ENCODE measurements at places on chromosomes 6 and 20.

GRCh38 chr6:26163427-26164119, 76.3 kb downstream of the HFE start:
- peaks cover 11% of the 10 kb centered on the region for H3K4me1 ChIP-seq
- no peak overlapping the region for H3K4me3 ChIP-seq
- DNase-seq, result no peak
- H3K27ac ChIP-seq, result no peak overlapping the region
- H3K27me3 ChIP-seq, result no peaks in the 10 kb centered on the region
- H3K36me3 ChIP-seq, result peaks cover 14% of the 10 kb centered on the region

DNA sequence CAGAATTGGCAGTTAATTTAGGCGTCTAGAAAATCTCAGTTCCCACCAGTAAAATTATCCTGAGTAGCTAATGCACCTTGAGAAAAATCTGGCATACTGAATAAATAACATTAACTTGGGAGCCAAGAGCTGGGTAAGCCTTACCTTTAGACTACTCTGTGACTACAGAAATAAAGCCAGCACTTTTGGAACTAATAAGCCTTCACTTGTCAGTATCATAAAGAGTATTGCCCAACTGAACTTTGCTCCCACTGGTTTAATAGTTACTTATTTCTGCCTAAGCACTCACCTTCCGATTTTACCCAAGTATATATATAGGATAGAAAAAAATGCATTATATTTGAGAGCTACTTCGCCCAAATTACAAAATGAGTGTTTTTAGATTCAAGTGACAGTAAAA, 10.7 kb downstream of the FAM8A1 start:
- H3K27me3 ChIP-seq, result no peaks in the 10 kb centered on the region
- H3K36me3 ChIP-seq, result peaks cover 15% of the 10 kb centered on the region
- no peak overlapping the region for H3K27ac ChIP-seq
- DNase-seq, result no peak
- H3K4me1 ChIP-seq, result no peaks in the 10 kb centered on the region

- DNase-seq, result no peak
- peaks cover 1% of the 10 kb centered on the region for H3K4me1 ChIP-seq
- no peak overlapping the region for H3K27ac ChIP-seq
- H3K36me3 ChIP-seq, result peaks cover 2% of the 10 kb centered on the region
Measured at GRCh38 chr20:8807480-8808201, 261.2 kb upstream of the PLCB4 start.

DNA sequence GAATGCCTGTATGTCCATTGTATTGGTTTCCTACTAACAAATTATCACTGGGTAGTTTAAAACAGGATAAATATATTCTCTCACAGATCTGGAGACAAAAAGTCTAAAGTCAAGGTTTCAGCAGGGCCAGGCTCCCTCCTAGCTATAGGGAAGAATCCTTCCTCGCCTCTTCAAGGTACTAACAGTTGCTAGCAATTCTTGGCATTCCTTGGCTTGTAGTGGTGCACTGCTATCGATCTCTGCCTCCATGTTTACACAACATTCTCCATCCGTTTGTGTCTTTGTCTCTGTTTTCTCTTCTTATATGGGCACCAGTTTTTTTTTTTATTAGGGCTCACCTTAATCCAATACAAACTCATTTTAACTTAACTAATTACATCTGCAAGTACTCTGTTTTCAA, 48.9 kb downstream of the OR2B6 start:
- H3K27me3 ChIP-seq, result peaks cover 5% of the 10 kb centered on the region
- no peak overlapping the region for H3K4me3 ChIP-seq

DNA sequence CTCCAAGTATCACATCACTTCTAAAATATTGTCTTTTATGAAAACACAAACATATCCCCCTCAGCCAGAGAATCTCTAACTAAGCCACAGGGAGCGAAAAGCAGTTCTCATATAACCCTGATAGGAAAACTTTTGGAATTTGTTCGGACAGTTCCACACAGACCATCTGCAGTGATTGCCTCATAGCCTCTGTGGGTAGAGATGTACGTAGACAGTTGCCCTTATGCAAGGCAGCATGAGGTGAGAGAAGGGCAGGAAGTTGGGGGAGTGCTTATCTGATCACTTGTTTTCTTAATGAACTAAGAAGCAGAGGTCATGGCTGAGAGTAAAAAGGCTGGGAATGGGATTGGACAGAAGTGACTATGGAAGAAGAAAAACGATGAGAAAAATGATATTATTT, 39.6 kb downstream of the SLC23A2 start:
- no peaks in the 10 kb centered on the region for H3K27me3 ChIP-seq
- H3K4me3 ChIP-seq, result no peak overlapping the region
- DNase-seq, result no peak
- H3K4me1 ChIP-seq, result peaks cover 11% of the 10 kb centered on the region

GRCh38 chr6:136089876-136090275, 160.2 kb downstream of the MTFR2 start:
- no peak for DNase-seq
- H3K4me3 ChIP-seq, result no peak overlapping the region
- no peak overlapping the region for H3K27ac ChIP-seq
- no peaks in the 10 kb centered on the region for H3K27me3 ChIP-seq
- peaks cover 32% of the 10 kb centered on the region for H3K4me1 ChIP-seq
- peaks cover 16% of the 10 kb centered on the region for H3K36me3 ChIP-seq

DNA sequence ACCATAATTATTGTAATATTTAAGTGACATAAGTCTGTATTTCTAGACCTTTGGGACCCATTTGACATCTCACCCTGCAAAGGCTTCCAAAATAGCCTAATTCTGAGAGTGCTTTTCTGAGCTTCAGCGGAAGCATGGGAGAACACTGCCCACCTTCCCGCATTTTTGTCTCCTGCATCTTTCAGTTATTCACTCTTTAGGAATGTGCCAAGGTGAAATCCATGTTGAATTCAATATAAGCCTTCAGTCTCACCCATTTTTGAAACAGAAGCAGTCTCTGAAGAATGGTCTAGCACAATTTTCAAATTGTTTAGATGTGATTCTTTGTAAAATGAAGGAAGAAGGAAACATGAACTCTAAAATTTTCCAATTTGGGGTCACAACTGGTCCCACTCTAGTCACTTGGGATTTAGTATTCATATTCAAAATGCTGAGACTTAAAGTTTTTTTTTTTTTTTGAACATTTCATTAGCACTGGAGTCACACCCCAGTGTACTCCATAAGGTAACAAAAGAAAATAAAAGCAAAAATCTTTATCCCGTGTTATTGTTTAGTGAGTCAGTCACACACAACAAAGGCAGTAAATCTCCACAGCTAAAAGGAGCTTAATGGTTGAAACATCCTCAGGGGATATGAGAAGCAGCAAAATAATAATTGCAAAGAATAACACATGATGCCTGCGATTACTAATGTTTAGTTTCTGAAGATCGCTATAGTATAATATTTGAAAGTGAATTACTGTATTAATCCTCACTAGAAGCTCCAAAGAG, 479.9 kb upstream of the BTBD3 start:
- H3K4me1 ChIP-seq, result peaks cover 8% of the 10 kb centered on the region
- no peak overlapping the region for H3K4me3 ChIP-seq
- no peak overlapping the region for H3K27ac ChIP-seq
- H3K27me3 ChIP-seq, result no peaks in the 10 kb centered on the region
- peaks cover 8% of the 10 kb centered on the region for H3K36me3 ChIP-seq

GRCh38 chr6:117469356-117469755, 13.1 kb upstream of the DCBLD1 start:
- H3K36me3 ChIP-seq, result no peaks in the 10 kb centered on the region
- DNase-seq, result no peak
- H3K4me3 ChIP-seq, result no peak overlapping the region
- peaks cover 2% of the 10 kb centered on the region for H3K27me3 ChIP-seq
- H3K27ac ChIP-seq, result no peak overlapping the region
- no peaks in the 10 kb centered on the region for H3K4me1 ChIP-seq

DNA sequence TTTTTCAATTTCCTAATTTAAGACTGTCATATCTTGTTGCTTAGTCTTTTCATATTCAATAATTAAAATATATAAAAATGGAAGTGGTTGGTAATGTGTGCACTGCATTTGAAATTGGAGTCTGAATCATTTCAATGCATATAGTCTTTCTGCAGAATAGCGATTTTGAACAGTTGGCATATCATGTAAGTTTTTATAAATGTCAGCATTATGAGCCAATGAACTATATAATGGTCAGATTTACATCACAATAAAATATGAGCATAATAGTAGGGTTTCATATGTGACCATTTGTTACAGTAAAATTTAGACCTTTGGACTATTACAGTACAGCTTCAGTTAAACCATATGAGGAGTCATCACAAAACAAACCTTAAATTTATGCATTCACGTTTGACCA, 4.3 kb downstream of the RAB32 start:
- no peak overlapping the region for H3K4me3 ChIP-seq
- no peak for DNase-seq
- peaks cover 43% of the 10 kb centered on the region for H3K4me1 ChIP-seq
- H3K27ac ChIP-seq, result no peak overlapping the region
- no peaks in the 10 kb centered on the region for H3K27me3 ChIP-seq

DNA sequence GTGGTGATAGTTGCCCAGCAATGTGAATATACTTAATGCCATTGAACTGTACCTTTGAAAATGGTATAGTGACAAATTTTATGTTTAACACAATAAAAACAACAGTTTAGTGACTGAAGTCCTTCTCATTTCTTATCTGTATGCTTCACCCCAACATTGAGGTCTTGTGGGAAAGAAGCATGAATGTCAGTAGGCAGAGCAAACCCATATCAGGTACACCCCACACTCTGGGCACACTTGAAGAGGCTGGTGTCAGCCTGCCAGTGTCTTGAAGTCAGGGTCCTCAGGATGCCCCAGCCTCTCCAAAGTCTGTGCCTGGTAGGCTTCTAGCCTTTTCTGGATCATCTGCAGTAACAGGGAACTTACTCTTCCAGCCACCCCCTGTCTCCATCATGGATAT, 51.2 kb downstream of the CD164 start:
- H3K4me1 ChIP-seq, result no peaks in the 10 kb centered on the region
- no peak overlapping the region for H3K27ac ChIP-seq
- no peak overlapping the region for H3K4me3 ChIP-seq
- no peaks in the 10 kb centered on the region for H3K27me3 ChIP-seq
- DNase-seq, result no peak
